Natural killer cell (primary cell): ENCODE measurements at places on chromosomes 7 and 10. TPM values are rescaled to one million over a fixed set of nuclear protein-coding genes. Genes with fewer than 3 reads are reported as not detected.

DNA sequence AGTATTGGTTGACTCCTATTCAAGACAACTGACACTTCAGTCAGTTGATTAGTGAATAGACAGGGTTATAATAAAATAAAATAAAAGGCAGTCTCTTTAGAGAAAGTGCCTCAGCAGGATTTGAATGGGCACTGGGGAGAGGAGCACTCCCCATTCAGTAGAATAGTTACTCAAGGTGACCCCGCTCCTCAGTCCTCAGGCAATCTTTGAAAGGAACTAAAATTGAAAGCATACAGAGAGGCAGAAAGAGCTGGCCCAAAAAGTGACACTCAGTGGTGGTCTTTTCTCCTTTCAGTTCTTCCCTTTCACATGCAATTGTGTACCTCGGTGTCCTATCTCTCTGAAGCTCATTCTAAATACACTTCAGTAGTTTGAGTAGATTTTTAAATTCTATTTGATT, 47.4 kb upstream of the MACC1 start:
- no peaks in the 10 kb centered on the region for H3K4me1 ChIP-seq
- H3K27me3 ChIP-seq, result no peaks in the 10 kb centered on the region
- H3K4me3 ChIP-seq, result no peak overlapping the region
- no peak for DNase-seq
- H3K36me3 ChIP-seq, result no peaks in the 10 kb centered on the region

DNA sequence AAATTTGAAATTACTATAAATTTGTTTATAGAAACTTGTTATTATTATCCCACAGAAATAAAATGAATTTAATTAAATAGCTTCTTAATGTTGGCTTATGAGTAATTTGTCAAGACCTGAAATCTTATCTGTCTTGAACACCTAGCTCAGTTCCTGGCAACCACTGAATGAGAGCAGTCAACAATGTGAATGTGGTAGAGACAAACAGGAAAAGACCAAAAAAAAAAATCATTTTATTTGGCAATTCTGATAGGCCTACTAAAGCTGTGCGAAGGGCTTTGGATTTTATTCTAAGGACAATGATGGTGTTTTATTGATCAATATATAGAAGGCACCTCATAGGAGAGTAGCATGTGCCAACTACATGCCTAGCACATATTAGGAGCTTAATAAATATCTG, 127.8 kb upstream of the RSU1 start:
- H3K27me3 ChIP-seq, result no peaks in the 10 kb centered on the region
- no peaks in the 10 kb centered on the region for H3K36me3 ChIP-seq
- H3K27ac ChIP-seq, result no peak overlapping the region
- no peak overlapping the region for H3K4me3 ChIP-seq
- no peaks in the 10 kb centered on the region for H3K4me1 ChIP-seq

DNA sequence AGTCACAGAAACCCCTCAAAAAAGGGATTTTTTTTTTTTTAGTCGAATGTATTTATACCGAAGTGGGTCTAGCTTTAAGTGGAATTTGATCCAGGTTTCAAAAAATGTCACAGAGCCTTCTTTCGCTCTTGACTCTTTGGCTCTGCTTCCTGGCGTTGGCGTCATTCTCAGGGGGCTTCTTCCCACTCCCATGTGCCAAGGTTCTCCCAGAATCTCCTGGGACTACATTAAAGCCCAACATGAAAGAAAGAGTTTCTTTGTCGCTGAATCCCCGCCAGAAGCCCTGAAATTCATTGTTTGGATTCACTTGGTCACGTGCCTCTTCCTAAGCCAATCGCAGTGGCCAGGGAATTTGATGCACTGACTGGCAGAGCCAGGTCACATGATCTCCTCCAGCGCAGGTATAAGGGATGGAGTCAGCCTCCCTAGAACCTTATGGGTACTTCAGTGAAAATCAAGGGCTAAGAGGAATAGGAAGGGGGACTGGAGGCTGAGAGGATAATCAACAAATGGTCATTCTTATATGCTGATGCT, 101.2 kb downstream of the RPS24 start:
- no peak for DNase-seq
- H3K36me3 ChIP-seq, result no peaks in the 10 kb centered on the region

ABCC2 gene
- total RNA-seq, result 3.4 TPM
